ENCODE measurements at places on chromosomes 16 and 17.
A peak's percentile ranks its signal among the peaks of the same experiment; 100 is the strongest.

DNA sequence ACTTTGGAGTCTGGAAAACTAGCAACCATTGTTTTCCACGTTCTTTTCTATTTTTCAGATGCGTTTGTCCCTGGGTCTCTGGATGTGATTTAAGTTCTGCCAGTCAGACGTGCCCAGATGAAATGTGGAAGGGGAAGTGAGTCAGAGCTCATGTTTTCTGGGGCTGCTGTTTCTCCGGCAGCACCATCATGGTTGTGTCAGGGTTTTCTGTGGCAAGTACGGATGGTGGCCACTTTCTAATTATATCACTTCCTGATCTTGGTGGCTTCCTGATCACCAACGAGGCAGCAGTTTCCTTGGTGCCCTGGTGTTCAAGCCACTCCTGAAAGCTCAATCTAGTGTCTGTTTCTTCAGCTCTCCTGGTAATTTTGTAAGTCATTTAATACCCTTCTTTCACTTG is 31.4 kb upstream of the PMFBP1 start:
- H3K4me1 ChIP-seq: peaks cover 20% of the 10 kb centered on the region
- H3K4me3 ChIP-seq: peak overlapping the region; percentile 53
- no peaks in the 10 kb centered on the region for H3K27me3 ChIP-seq
- no peaks in the 10 kb centered on the region for H3K36me3 ChIP-seq

GRCh38 chr17:36932694-36933511 is 4.4 kb upstream of the LHX1 start:
- peaks cover 97% of the 10 kb centered on the region for H3K27me3 ChIP-seq
- no peak overlapping the region for H3K4me3 ChIP-seq
- H3K36me3 ChIP-seq: no peaks in the 10 kb centered on the region

- no peaks in the 10 kb centered on the region for H3K27me3 ChIP-seq
- H3K27ac ChIP-seq: peak overlapping the region; percentile 80
- peak overlapping the region; percentile 63 for H3K4me3 ChIP-seq
- peaks cover 59% of the 10 kb centered on the region for H3K4me1 ChIP-seq
- peak; percentile 86 for ATAC-seq
These were observed 35.0 kb downstream of the GPT2 start for GRCh38 chr16:46918905-46919792.

- H3K36me3 ChIP-seq: no peaks in the 10 kb centered on the region
- no peak overlapping the region for H3K27ac ChIP-seq
- no peak for ATAC-seq
- H3K27me3 ChIP-seq: no peaks in the 10 kb centered on the region
- no peak overlapping the region for H3K4me3 ChIP-seq
These were observed 9.7 kb downstream of the C17orf78 start for GRCh38 chr17:37385474-37385990.

DNA sequence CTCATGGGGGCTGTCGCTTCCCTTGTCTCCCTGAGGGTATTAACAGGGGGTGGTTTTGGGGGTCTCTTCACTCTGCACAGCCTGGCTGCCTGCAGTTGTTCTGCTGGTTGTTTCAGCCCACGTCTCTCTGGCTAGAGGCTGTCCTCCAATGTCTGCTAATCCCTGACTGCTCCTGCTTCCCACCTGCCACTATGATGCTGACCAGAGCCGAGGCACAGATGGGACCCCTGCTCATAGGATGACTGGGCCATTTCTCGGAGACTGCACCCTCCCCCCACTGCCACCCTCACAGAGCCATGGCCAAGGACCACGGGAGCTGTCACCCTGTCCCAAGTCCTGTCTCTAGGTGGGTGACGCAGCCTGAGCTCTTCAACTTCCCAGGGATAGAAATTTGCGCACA is 1.6 kb upstream of the ACSF3 start:
- ATAC-seq: no peak
- peaks cover 31% of the 10 kb centered on the region for H3K4me1 ChIP-seq
- peaks cover 31% of the 10 kb centered on the region for H3K27me3 ChIP-seq
- peaks cover 5% of the 10 kb centered on the region for H3K36me3 ChIP-seq
- H3K27ac ChIP-seq: no peak overlapping the region

DNA sequence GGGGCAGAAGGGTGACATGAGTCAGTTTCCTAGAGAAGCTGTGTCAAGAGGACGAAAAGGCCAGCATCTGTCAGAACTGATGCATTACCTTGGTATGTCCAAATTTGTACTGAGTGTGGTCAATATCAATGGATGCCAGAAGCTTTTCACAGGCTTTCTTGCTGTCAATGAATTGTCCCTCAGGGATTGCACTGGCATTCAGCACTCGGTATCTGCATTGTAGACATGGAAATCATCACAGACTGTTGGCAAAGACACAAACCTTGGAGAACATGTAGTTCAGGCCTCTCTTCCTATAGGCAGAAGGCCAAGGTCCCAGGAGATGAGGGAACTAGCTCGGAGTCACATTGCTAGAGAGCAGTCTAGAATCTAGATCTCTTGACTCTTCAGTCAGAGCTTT is 16.6 kb downstream of the MYH3 start:
- H3K27me3 ChIP-seq: no peaks in the 10 kb centered on the region
- H3K4me3 ChIP-seq: no peak overlapping the region
- H3K4me1 ChIP-seq: peaks cover 5% of the 10 kb centered on the region
- ATAC-seq: no peak
- H3K36me3 ChIP-seq: peaks cover 66% of the 10 kb centered on the region

GRCh38 chr17:41394254-41394996 is 3.0 kb downstream of the KRT31 start:
- H3K27me3 ChIP-seq: peaks cover 55% of the 10 kb centered on the region
- no peaks in the 10 kb centered on the region for H3K36me3 ChIP-seq
- ATAC-seq: no peak

Measured in stimulated activated memory B cell treated with anti-CD40 and anti-IgM and Interleukin-4, amounts not matched to agents 10 μg/mL and 1 μg/mL and 100 μg/mL, for 72 hours (primary cell).